ENCODE measurements at places on chromosomes 1 and 21.

GRCh38 chr1:166053395-166053794 is 113.4 kb downstream of the FAM78B start:
- DNase-seq, result no peak

DNA sequence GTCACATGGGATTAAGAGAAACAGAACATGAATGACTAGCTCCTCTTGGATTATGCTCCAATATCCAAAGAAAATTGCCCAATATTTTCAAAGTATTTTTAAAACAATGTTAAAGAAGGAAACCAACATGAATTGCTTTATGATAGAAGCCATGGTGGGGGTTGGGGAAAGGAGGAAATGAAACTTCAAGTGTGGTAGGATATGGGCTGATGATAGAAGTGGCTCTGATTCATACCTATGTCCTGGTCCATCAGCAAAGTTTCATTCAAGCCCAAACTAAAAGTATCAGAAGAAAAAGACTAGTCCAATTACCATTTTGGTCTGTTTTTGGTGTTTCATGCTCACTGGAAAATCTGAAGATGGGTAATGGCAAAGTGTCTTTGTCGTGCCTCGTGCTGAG is 104.2 kb upstream of the PROX1 start:
- DNase-seq, result no peak

DNA sequence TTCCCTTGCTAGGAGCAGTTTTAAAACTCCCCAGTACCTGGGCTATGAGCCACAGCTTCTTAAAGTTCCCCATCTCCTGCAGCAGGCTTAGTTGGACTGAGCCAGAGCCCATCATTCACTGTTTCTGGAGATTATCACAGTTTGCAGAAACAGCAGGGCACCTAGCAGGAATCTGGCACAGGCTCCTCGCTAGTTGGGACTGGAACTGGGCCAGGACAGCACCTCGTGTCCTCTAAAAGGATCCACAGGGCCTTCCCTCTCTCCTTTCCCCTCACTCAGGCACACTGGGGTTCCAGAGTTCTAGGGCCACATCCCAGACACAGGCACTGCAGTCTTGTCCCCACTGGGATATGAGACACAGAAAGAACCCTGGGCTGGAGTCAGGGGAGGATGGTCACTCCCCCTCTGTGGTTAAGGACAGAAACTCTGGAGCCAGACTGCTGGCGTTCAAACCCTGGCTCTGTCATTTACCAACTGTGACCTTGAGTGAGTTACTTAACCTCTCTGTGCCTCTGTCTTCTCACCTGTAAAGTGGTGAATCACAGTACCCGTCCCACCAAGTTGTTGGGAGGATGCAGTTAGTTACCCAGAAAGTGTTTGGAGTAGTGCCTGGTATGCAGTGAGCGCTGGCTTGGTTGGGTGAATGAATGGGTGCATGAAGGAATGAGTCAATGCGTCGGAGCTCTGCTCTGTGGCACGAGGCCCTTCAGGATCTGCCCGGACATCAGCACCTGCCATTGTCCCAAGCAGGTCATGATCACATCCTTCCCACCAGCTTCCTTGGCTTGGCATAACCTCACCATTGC is 18.8 kb upstream of the ECE1 start:
- DNase-seq, result no peak

DNA sequence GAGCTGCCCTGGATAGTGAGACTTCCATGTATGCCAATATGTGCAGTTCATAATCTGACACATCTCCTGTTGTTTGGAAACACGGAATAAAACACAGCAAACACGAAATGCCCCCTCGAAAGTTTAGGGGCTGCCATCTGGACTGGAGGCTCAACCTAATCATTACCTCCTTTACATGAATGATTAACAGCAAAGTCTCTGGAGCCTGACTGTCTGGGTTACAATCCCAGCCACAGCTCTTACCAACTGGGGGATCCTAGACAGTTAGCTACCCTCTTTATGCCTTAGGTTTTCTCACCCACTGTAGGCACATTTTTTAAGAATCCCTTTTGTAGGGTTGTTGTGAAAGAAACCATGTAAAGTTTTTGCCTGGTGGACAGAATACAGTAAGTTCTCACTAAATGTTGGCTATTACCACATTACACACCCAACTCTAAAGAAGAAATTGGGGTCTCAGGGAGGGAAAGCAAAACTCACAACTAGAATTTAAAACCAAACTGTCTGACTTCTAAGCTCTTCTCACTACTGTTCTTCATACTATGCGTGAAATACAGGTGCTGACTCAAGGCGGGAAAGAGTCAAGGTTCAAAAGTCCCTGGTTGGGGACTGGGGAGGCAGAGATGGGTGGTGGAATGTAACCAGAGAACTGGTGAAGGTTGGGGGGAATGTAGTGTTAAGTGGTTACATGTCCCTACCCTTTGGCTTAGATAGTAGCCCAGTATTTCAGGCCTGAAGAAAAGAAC is 24.2 kb downstream of the CYP4A22 start:
- no peak for DNase-seq

Measured in activated effector memory CD4-positive, alpha-beta T cell treated with Interleukin-2 at 50 U/mL for 16 hours (primary cell).